CD4-positive, alpha-beta T cell (primary cell): ENCODE measurements at places on chromosomes 3 and 15.

DNA sequence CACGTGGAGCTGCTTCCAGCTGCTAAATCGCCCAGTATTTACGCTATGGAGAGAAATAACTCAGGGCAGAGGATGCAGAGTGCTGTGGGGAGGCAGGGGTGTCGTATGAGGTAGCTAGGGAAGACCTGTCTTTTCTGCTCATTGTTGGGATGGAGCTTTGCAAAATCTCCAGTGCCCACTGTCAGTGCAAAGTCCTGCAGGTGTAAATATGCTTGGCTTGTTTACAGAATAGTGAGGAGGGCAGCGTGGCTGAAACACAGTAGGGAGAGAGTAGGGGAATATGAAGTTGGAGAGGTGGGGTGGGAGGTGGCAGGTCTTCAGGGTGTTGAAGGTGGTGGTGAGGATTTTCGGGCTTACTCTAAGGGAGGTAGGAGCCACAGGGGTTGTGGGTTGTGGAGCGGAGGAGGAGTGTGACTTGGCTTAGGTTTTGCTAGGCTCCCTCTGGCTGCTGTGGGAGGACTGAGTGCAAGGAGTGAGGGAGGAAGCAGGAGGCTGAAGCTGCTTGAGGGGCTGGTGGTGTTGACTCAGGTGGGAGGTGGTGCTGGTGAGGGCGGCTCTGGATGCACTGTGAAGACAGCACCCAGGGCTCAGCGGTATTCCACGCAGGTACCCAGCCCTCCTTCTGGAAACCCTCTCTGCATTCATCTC is 125.7 kb downstream of the FBLN2 start:
- no peak for DNase-seq

GRCh38 chr3:193372783-193373182 is 5.8 kb downstream of the ATP13A5 start:
- DNase-seq: no peak

- DNase-seq: no peak
Observed at GRCh38 chr3:71260782-71261181, 322.7 kb downstream of the FOXP1 start.

DNA sequence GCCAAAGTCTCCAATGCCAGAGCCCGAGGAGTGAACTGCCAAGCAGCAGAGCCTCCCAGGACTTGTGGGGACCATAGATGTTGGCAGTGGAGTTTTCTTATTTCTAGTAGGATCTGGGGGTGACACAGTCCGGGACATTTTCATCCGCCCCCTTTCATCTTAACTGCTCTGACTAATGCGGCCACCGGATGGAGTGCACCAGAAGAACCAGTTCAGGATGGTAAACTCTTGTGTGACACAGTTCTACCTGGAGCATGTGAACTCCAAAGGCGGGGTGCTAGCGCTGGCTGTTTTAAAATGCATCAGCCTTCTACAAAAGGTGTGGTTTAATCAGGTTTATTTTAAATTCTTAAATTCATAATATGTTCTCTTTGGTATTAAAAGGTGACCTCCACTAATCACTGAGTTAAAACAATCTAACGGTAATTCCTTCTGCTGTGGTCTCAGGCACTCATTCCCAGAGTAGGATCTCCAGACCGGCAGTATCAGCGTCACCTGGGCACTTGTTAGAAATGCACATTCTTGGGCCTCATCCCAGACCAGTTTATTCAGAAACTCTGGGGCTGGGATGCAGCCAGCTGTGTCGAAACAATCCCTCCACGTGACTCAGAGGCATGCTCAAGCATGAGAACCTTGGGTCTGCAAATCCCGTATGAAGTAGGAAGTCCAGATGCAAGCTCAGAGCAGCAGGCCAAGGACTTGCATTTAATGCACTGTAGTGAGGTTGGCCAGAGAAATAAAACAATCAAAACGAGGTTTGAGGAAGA is 105.5 kb downstream of the GABRB3 start:
- DNase-seq: no peak

DNA sequence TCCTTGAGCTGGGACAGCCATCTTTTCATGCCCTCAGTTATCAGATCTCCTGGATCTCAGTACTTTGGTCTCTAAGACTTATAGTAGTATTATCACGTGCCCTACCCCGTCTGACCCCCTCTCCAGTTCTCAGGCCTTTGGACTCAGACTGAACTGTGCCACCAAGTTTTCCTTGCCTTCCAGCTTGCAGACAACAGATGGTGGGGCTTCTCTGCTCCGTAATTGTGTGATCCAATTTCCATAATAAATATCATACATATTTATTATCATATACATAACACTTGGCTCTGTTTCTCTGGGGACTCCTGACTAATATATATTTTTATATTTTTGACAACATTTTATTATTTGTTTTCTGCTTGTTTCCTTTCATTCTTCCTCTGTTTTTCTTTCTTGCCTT is 458.8 kb upstream of the SEMA6D start:
- no peak for DNase-seq

- no peak for DNase-seq
Observed at GRCh38 chr3:23479615-23480328, 276.6 kb downstream of the UBE2E2 start.

DNA sequence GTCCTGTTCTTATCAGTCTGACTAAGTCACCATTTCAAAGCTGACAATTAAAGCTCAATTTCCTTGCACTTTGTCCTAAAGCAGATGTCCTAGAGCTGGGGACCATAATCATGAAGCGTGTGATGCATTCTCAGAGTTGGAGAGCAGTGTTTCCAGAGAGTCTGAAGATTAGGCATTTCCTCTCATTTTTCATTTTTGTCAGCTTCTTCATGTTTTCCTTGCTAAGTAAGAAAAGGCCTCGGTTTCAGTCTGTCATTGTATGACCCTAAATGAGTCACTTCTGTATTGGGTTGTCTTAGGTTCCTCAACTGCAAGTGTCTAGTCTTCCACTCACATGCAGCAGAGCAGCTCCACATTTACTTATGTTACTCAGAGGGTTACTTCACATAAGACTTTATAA is 257.2 kb upstream of the TPRG1 start:
- DNase-seq: no peak

DNA sequence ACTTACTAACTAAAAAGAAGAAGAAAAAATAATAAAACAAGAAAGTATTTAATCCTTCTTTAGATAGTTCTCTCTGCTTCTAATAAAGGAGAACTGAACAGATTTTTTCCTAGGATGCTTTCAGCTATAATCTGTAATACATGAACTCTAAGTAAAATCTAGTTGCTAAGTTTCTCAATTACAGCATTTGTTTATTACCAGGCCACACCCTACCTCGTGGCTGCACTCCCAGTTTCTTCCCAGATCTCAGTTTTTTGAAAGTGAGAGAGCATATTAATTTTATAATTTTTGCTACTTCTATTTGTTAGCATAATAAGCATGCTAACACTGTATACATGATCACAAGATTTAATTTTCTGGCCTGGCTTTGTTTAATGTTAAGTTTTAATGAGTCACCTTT is 258.3 kb downstream of the IL5RA start:
- DNase-seq: no peak

GRCh38 chr3:110789315-110789714 is 282.3 kb upstream of the NECTIN3 start:
- no peak for DNase-seq

DNA sequence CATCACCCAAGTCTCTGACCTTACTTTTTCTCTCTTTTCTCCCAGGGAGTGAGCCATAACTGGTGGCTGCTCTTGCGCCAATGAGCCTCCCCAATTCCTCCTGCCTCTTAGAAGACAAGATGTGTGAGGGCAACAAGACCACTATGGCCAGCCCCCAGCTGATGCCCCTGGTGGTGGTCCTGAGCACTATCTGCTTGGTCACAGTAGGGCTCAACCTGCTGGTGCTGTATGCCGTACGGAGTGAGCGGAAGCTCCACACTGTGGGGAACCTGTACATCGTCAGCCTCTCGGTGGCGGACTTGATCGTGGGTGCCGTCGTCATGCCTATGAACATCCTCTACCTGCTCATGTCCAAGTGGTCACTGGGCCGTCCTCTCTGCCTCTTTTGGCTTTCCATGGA is 13.2 kb upstream of the ATG7 start:
- no peak for DNase-seq
